CD4-positive, alpha-beta T cell treated with Interleukin-10 for 1 hour (primary cell): ENCODE measurements at places on chromosomes 3 and 15.

DNA sequence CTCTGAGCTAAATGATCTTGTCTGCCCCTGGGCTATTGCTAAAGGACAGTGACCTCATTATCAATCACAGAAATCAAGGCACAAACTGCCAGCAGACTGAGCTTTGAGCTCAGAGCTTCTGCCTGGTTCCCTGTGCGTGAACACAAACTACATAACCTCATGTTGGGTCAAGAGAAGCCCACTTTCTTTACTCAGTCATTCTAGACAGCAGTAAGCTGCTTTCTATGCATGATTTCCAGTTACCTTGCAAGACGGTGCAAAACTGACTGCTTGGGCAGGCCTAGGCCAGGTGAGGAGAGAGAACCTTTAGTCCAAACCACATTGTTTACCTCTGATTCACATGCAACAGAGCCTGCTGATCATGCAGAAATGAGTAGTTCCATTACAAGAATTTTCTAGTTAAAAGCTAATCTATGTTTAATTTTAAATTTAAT, 75.1 kb downstream of the ARRDC4 start:
- DNase-seq: no peak

DNA sequence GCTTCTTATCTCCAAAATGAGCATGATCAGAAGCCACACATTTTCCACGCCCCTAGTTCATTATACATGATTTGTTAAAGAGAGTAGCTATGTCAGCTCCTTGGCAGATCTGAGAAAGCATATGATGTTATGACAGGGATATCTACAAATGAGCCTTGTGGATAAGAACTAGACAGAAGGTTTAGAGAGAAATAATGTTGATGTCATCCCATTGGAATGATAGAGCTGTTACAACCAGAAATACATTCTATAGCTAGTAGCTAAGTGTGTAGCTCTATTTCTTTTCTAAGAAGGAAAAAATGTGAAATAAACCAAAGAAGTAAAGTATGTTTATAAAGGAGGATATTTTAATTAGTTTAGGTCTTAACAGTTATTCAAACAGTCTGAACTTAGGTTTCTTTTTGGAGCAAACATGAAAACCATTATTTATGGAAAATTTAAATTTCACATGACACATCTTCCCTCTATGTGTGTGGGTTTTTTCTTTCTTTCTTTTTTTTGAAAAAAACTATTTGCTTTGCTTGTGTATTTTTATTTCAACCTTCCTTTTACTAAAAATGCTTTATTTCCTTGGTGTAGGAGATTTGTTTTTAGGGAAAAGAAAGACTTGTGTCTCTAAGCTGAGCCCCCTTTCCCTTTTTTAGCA, 167.7 kb downstream of the GHSR start:
- DNase-seq: no peak

GRCh38 chr3:10400749-10401495, 80.0 kb upstream of the SEC13 start:
- no peak for DNase-seq

DNA sequence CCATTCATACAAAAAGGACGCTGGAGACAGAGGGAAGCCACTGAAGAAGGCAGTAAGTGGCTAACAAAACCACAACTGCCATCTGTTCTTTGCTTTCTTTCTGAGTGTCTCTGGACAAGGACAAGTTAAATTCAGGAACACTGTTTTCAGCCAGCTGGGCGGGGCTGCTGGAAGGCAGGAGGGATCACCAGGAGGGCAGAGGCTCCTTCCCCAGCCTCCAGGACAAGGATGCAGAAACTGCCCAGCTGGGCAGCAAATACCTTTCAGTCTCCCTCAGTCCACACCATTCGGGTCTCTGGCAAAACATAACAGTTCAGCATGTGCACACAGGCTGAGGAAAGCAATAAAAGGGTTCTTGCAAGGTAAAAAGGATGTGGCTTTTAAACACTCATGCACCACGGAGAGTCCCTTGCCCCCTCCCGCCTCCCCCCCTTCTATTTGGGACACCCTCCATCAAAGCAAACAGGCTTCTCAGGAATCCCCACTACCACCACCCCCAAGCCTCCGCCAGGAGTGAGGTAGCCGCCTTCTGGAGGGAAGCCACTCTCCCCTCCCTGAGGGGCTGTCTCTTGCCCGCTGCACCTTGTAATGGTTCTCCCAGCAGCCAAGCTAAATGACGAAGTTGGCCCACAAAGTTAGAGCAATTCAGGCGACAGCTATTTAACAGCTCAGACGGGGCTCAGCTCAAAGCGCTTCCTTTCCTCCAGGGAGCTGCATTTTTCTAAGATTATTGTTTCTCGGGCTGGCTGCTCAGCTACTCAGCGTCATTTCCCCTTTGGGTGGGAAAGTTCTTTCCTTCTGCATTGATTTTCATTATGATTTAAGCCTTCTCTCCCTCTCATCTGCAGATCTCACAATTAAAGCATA, 3.8 kb downstream of the HEG1 start:
- peak; percentile 81 for DNase-seq

GRCh38 chr3:122415762-122416654, at the start of gene WDR5B:
Gene WDR5B, minus strand, starts transcription at chr3:122416062. Its CDS starts 534 bp downstream, at chr3:122415528.
- peak; percentile 98 for DNase-seq

DNA sequence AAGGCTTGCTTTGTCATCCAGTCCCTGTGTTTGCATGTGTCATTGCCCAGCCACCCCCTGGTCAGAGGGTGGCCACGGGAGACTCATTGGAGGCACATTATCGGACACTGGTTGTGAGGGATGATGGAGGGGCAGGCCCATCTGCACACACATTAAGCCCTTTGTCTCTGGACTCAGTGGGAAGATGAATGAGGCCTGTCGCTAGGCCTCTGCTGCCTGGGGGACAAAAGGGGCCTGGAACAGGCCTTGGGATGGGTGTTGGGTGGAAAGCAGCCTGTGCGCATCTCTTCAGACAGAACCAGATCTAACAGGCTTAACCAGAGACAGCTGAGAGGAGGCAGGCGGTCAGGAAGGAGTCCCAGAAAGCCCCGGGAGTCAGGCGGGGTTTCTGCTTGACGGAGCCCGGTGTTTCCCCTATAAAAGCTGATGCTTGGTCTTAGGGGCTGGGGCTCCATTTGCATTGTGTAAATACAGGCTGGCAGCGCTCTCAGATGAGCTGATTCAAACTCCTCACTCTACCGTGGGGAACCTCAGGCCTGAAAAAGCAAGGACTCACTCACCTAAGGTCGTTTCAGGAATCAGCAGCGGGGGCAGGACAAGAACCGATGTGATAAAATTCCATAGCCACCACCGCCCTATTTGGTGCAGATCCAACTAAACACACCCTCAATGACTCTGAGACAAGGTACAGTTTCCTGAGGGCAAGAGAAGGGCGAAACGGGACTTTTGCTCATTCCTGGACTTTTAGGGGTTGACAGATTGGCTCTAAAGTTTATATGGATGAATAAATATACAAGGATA, 17.1 kb upstream of the SKIC8 start:
- no peak for DNase-seq

DNA sequence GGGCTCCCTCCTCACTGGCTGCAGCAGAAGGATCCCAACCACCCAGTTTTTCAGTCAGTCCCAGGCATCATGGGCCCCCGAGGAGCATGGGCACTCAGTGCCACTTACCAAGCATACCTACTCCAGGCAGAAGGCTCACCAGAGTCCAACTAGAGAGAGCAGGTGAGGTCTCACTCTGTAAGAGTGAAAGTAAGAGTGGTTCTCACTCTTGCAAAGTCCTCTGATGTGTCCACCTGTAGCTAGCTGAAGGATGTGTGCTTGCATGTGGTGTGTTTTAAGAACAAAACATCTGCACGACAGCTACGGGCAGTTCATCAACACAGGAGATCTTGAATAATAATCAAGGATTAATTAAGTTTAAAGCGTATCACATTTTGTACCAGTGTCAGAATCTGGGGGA, 49.7 kb downstream of the CCK start:
- no peak for DNase-seq

- DNase-seq: no peak
These were observed 4.7 kb downstream of the RRP9 start for GRCh38 chr3:51937014-51937413.

- peak; percentile 44 for DNase-seq
These were observed 74.0 kb downstream of the OXNAD1 start for GRCh38 chr3:16338999-16339398.

GRCh38 chr3:149894205-149894604, 76.5 kb downstream of the PFN2 start:
- no peak for DNase-seq

GRCh38 chr15:67120839-67121643, 55.6 kb downstream of the SMAD3 start:
- peak; percentile 91 for DNase-seq

- no peak for DNase-seq
These were observed 31.1 kb downstream of the DGKG start for GRCh38 chr3:186330772-186331460.

DNA sequence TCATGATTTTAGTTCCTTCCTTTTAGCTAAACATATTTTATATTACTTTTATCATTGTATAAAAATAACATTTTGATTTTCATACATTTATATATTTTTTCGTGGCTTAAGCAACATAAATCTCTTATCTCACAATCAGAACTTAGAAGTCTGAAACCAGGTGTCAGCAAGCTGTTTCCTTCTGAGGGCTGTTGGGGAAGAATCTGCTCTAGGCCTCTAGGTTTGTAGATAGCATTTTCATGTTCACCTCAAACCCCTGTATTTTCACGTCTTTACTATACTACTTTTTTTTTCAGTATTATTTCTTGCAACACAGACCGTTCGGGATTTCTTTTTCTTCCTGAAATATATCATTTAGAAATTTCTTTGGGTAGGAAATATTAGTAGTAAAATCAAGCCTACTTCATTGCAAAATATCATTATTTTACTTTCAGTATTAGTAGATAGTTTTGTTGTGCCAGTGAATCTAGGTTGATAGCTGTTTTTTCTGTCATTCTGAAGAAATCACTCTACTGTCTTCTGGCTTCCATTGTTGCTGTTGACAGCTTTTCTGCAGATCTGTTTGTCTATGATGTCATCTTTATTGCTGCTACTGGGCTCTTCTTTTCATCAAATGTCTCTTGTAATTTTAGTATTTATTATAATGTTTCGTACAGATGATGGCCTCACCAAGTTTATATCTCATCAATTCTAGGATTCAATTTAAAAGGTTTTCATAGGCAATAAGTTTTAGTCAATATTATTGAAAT, 756.3 kb downstream of the VGLL3 start:
- no peak for DNase-seq

- no peak for DNase-seq
These were observed 48.9 kb upstream of the FMN1 start for GRCh38 chr15:33243393-33243792.
